ENCODE measurements at places on chromosomes 2 and 18.

- DNase-seq: no peak
Measured at GRCh38 chr2:8594731-8595427, 87.0 kb upstream of the ID2 start.

GRCh38 chr2:187302116-187302515 is 145.9 kb downstream of the CALCRL start:
- no peak for DNase-seq

DNA sequence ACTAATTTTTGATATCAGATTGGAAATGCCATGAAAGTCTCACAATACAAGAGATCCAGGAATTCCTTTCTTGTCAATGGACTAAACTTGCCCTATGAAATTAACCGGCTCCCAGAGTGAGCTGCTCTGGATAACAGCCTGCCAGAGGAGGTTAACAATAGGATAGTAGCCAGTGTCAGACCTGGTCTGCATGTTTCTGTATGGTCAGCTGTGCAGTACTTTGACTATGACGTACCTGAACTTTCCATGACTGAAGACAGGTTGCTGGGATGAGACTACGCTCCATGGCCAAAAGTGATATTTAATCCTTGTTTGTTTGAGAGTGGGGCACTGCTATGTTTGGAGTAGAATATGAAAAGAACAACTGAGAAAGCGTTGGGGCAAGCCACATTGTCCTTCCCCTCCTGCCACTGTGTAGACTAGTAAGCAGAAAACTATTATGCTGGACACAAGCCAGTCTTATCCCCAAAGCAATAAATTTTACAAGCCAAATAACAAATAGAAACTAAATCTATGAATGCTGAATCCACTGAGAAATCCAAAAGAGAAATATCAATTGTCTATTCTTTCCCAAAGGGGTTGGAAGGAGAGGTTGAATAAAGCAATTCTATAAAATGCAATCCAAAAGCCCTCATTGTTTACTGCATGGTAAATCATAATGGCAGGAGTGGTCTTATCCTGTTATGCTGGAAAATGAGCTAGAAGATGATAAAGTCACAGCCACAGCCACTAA is 115.5 kb upstream of the CYP26B1 start:
- no peak for DNase-seq

- DNase-seq: no peak
Measured at GRCh38 chr2:102141011-102141943, 1.3 kb upstream of the IL1R1 start.

GRCh38 chr2:9497017-9497416 is 22.7 kb downstream of the IAH1 start:
- DNase-seq: no peak

- DNase-seq: no peak
Measured at GRCh38 chr18:2087877-2088673, 483.2 kb downstream of the METTL4 start.

- DNase-seq: no peak
Measured at GRCh38 chr18:60372596-60372995, at the start of gene MC4R. Gene MC4R (minus strand): TSS chr18:60372775. CDS start chr18:60372349, 426 bp downstream.

DNA sequence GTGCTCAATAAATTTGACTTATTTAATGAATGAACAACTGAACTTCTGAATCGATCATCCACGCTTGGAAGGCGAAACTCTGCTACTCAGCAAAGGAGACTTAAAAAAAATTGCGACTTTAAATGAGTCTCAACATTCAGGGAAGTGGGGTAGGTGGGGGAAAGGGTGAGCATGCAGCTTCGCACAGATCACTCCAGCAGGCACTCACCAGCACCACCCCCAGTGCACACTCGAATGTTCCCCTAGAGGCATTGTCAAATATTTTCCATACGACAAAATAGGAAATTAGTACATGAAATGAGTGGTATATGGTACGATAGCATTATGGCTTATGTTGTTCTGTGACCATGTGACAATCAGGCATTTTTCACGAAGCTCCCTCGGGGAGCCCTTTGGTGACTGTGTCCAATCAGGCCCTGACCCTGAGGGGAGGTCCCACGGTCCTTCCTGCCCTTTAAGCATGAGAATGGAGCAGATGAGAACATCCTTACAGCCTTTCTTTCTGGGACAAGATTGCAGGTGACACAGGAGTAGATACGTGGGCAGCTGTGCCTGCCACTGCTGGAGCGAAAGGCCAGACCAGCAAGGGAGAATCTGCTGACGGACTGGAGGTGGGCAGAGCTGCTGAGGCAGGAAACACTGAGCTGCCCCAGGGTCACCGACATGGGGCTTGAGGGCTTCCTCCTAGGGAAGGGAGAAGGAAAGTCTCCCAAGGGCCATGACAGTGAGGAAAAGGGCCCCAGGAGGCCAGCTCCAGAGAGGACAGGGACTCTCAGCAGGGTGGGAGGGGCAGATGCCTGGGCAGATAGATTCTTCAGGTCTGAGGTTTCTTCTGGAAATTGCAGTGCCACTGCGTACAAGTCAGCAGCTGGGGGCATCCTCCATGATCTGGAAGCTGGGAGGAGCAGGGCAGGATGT is 101.3 kb upstream of the ID2 start:
- peak; percentile 50 for DNase-seq

GRCh38 chr2:88737385-88737784 is 45.9 kb downstream of the RPIA start:
- DNase-seq: no peak

- DNase-seq: no peak
Measured at GRCh38 chr18:9854801-9855676, 30.7 kb upstream of the TXNDC2 start.

GRCh38 chr2:18976168-18976961 is 382.1 kb downstream of the OSR1 start:
- no peak for DNase-seq

All from type B pancreatic cell (in vitro differentiated cells).